ENCODE measurements at places on chromosomes 13 and 19.

GRCh38 chr13:108346376-108346775, 76.9 kb downstream of the TNFSF13B start:
- DNase-seq, result no peak

DNA sequence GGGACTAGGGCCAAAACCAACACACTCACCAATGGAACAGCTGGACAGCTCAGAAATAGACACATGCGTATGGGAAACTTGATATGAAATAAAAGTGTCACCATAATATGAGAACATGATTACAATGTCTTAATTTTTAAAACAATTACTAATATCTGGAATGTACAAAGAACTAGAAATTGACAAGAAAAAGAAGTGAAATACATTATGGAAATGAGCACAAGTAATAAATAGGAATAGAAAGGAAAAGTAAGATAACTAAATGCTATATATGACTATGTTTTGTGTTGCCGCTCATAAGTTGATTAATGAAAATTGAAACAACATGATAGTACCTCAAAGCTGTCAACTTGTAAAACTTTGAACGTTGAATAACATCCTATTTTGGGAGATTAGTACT, 801.1 kb downstream of the SLITRK5 start:
- DNase-seq, result no peak

GRCh38 chr19:18312092-18312534, 10.8 kb downstream of the LSM4 start:
- no peak for DNase-seq

DNA sequence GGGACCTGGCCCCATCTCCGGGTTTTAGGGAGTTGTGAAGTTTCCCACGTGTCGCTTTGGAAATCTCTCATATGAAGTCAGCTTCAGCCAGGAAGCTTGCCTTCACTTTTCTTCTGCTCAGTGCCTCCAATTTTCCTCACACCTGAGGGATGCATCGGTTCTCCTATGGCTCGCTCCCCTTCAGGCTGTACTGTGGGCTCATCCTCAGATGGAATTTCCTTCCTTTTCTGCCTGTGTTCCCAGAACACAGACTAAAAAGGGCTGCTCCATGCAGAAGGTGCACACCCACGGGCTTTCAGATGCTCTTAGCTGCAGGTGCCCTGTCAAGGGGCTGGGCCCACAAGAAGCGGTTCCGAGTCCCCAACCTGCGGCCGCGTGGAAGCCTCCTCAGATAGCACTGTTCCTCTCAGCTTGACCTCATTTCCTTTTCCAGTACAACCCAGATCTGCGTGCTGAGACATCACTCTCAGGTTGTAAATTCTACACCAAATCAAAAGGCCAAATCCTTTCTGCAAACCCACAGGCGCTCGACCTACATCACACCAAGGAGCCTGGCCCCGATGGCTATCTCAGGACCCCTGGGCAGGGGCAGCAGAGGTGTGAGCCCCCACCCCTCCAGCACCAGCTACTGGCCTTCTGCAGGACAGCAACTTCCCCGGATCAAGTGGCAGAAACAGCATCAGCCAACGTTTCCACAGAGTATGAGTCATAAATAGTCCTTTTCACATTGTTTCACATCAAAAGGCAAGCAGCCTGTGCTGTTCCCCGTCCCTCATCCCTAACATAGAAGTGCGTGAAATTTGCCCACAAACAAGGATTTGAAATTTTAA, 275.9 kb downstream of the ZNF536 start:
- DNase-seq, result no peak

DNA sequence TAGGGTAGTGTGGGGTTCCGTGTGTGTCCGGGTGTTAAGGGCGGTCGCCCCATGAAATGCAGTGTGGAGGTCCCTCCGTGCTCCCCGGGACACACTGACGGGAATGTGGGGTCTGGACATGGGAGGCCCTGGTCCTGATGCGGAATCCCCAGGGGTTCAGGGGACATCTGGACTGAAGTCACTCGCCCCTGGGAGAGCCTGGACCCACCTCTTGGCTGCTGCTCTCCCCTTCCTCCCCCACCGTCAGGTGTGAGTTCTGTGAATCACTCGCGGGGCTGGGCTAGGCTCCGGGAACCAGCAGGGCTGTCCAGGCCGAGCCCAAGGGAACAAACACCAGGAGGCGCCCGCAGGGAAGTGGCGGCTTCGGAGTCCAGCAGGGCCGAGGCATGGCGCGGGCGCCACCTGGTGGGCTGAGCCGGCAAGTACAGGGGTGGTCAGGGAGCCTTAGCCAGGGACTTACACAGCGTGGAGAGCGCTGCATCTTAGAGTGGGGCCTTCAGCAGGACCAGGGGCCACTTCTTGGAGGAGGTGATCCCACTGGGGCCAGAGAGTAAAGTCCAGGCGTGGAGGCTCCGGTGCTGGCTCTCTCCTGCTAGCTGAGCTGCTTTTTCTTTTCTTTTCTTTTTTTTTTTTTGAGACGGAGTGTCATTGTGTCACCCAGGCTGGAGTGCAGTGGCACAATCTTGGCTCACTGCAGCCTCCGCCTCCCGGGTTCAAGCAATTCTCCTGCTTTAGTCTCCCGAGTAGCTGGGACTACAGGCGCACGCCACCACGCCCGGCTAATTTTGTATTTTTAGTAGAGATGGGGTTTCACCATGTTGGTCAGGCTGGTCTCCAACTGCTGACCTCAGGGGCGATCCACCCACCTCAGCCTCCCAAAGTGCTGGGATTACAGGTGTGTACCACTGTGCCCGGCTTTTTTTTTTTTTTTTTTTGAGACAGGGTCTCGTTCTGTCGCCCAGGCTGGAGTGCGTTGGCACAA, 20.1 kb downstream of the WTIP start:
- peak; percentile 99 for DNase-seq

- peak; percentile 80 for DNase-seq
Measured at GRCh38 chr19:40155749-40156265, 35.4 kb upstream of the MAP3K10 start.

DNA sequence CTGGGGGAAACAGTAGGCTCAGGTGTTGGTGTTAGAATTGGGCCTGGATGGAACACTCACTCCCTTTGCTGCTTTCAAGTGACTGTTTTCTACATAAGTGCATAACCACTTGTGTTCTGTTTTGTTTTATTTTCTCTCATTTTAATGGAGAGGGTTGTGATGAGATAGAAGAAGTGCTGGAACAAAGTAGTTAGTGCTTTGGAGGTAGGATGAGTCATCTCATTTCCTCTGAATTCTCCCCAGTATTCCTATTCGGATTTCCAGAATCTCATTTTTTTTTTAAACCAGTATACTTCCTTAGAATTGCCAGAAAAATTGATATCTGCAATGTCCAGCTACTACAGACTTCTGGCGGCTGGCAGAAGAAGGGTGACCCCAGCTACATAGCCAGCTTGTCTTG, 575.9 kb downstream of the MYO16 start:
- no peak for DNase-seq

DNA sequence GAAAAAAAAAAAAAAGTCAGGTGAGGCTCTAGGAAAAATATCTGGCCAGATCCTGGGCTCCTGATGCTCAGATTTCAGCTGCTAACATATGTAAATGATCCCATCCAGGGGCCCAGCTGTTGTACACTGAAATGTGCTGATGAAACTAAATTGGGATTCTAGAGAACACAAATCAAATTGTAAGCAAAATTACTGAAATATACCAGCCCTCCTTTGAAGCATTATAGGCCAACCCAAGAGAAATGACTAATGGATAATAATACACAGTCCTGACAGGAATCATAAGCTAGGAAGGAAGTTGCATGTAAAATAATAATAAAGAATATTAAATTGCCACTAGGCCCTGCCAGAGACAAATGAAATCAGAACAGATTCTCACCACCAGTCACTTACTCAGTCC, 17.8 kb downstream of the KCTD12 start:
- no peak for DNase-seq

GRCh38 chr19:45664575-45664974, 3.4 kb upstream of the GIPR start:
- DNase-seq, result no peak

DNA sequence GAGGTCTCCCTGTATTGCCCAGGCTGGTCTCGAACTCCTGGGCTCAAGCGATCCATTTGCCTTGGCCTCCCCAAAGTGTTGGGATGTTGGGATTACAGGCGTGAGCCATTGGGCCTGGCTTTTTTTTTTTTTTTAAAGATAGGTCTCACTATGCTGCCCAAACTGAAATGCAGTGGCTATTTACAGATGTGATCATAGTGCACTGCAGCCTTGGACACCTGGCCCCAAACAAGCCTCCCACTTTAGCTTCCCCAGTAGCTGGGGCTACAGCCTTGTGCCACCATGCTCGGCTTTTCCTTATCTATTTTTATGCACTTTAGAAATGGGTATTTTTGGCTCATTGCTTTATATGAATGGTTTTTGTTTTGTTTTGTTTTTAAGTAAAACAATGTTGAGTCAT, 37.4 kb downstream of the LSM14A start:
- DNase-seq, result no peak

DNA sequence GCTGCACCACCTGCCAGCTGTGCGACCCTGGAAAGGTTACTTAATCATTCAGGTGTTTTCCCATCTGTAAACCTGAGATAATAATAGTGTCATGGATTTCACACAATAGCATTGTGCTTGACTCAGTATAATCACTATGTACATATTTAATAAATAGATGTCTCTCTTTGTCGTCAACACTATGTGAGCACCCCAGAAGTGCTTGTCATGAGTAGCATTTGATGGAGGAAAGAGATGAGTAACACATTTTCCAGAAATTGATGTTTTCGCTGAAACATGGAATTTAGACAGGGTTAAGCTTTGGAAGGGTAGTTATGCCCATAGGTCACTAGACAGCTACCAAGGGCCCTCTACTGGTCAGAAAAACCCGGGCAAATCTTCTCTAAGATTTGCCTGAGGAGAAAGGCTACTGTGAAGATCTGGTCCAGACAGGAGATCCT, 9.5 kb upstream of the MBNL2 start:
- DNase-seq, result peak; percentile 32

- no peak for DNase-seq
Measured at GRCh38 chr13:79382545-79383275, 23.3 kb downstream of the RBM26 start.

DNA sequence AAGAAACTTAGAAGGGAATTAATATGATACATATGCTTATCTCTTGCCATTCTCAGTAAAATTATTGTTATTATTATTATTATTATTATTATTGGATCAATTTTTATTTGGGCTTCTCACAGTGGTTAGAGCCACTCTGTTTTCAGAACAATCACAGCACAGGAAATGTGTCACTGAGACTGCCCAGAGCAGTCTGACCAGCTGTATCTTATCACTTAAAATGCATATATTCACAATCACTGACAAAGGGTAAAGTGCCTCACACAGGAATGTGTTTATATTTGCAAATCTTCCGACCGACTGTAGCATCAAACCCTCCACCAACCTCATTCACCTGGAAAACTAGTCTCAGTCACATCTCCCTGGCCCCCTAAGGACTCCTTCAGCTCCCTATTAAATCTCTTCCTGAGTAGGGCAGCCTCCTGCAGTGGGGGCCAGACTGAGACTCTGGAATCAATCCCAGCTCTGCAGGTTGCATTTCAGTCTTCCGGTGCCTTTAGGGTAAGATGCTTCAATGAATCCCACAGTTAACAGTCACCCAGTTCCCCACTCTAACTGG, 738.3 kb upstream of the SLITRK5 start:
- no peak for DNase-seq

DNA sequence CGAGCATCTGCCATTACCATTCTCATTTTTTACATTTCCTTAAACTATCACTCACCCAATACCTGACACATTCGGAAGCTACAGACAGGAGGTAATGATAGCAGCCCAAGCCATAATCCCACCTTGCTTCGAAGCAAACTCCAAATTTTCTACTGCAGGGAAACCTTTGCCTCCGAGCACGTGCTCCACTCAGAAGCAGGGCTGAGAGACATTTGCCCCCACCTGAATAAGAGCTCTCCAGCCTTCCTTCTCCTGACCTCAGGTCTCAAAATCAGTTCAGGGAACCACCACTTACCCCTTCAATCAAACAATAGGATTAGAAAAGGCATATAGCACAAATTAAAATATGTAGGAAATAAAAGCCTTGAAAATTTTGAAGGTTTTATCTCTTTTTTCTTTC, 2.3 kb upstream of the DACH1 start:
- DNase-seq, result no peak

- no peak for DNase-seq
Measured at GRCh38 chr13:100875392-100876043, 200.9 kb upstream of the TMTC4 start.

DNA sequence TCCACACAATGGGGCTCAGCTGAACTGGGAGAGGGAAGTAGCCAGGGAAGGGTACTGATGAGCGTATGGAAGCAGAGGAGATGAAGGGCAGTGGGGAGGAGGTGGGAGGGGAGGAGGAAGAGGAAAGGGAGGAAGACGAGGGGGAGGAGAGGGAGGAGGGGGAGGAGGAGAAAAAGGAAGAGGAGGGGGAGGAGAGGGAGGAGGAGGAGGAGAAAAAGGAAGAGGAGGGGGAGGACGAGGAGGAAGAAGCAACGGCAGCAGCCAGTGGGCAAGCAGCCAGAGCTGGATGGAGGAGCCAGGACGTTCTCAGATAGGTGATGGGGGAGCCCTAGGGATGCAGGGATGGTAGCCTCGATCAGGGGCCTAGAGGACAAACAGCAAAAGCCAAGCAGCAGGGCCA, 5.6 kb downstream of the CERS4 start:
- no peak for DNase-seq

Measured in A549 (cell line).